Activated CD4-positive, alpha-beta T cell treated with anti-CD3 and anti-CD28 coated beads, Interleukin-2, amount 50 U/mL, for 24 hours (primary cell): ENCODE measurements at places on chromosomes 16 and 17.
A peak's percentile ranks its signal among the peaks of the same experiment; 100 is the strongest.

- DNase-seq, result no peak
Observed at GRCh38 chr17:17108451-17109049, 66.3 kb downstream of the MPRIP start.

- DNase-seq, result no peak
Observed at GRCh38 chr17:76234354-76234679, 6.0 kb downstream of the RNF157 start.

- DNase-seq, result no peak
Observed at GRCh38 chr17:63356337-63356757, 89.8 kb downstream of the CYB561 start.

DNA sequence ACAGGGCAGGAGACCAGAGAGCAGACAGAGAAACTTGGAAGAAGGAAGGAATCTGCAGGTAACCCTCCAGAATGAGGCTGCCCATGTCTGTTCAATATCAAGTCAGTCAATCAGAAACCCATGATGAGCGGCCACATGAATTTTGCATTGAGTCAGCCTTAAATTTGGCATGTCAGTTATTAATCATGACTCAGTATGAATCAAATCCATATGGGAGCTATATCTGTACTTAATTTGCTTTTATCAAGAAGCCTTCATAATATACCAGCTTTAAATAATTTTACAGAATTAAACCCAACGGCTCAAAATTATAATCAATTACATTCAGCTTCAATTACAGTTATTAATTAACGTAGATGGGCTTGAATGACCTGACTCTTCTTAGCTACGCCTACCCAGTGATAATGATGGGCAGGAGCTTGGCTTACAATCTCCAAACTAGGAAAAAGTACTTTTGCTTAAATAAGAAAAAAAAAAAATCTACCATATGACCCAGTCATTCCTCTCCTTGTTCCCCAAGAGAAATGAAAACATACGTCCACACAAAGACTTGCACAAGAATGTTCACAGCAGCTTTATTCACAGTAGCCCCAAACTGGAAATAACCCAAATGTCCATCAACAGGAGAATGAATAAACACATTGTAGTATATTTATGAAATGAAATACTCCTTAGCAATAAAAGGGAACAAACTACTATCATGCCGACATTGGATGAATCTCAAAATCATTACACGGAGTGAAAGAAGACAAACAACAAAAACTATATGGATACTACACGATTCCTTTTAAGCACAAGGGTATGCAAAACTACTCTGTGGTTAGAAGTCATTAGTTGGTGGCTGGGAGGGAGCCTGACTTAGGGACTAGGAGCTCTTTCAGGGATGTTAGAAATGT lies 48.6 kb downstream of the SLC39A11 start:
- DNase-seq, result no peak

DNA sequence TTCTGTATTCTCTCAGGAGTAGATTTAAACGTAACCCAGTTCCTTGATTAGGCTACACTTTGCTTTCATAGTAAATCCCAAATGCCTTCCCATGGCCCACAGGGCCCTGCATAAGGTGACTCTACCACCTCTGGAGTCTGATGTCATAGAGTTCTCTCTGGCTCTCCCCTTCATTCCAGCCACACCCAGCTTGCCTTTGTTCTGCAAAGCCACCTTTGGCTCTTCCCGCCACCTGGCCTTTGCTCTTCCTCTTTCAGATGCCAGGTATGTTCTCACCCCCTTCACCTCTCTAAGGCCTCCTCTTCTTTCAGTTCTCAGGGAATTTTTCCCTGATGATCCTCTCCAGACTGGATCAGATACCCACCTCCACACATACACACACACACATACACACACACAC lies 141.3 kb upstream of the HSBP1 start:
- no peak for DNase-seq

DNA sequence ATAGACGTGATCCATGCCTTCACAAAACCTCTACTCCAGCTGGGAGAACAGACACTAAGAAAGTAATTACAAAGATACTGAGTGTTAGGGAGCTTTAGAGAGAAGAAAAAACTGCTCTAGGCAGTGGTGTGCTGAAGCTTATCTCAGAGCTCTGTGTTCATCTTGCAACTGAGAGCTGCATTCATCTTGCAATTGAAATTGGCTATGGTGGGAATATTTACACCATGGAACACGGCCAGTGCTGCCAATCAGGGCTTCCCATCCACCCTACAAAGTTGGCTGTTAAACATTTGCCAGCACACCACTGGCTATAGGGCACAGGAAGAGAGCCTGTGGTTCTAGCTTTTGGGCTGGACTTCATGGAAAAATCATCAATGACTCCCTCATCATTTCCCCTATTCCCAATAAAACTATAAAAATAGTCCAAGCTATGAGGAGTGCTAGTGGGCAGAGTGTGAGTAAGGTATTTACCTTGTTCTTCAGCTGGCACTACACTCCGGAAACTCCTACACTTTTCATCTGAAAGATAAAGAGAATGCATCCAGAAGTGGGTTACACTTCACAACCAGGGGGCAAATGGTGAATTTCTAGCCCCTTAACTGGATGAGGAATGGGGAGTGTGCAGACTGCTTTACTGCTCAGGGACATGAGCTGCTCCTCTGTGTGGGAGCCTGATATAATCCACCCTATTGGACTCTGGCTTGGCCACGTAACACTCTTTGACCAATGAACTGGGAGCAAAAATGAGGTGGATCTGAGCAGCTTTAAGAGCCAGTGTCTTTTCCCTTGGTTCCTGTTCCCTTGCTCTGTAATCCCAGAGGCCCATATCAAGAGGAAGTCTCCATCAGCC lies 11.6 kb downstream of the GSG1L2 start:
- DNase-seq, result no peak

DNA sequence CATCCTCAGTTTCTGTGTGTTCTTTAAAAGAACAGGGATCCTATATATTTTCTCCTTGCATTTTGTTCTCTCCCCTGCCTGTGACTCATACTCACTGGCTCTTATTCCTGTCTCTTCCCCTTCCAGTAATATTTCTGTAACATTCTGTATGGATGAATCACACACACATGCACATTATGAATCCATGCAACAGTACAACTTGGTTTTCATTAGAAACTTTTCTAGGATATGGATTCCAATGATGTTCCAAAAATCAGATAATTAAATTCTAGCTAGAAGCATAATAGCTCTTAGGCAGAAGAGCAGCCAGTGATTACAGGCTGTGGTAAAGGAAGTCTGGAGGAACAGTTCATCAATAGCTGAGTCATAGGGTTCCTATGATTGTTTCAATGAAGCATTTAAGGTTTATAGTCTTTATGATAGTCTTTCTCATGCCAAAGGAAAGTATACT lies 119.6 kb upstream of the PMFBP1 start:
- no peak for DNase-seq

- no peak for DNase-seq
Observed at GRCh38 chr16:1557576-1557975, 24.1 kb downstream of the TMEM204 start.

- no peak for DNase-seq
Observed at GRCh38 chr16:10565167-10565566, 15.2 kb downstream of the EMP2 start.

- no peak for DNase-seq
Observed at GRCh38 chr16:48075398-48075797, 80.4 kb downstream of the ABCC12 start.

DNA sequence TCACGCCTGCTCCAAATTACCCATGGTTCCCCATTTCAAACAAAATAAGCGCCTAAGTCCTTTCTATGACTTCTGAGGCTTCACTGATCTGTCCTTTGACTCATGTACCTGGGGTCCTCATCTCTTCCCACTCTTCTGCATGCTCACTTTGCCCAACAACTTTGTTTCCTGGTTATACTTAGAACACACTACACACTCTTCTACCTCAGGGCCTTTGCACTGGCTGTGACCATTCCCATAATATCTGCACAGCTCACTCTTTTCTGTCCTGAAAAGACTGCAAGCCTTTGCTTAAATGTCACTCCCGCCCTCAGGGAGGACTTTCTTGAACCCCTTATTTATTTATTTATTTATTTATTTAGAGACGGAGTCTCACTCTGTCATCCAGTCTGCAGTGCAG lies 14.1 kb downstream of the CDH1 start:
- no peak for DNase-seq

- no peak for DNase-seq
Observed at GRCh38 chr17:72405662-72406230, 284.9 kb downstream of the SOX9 start.

DNA sequence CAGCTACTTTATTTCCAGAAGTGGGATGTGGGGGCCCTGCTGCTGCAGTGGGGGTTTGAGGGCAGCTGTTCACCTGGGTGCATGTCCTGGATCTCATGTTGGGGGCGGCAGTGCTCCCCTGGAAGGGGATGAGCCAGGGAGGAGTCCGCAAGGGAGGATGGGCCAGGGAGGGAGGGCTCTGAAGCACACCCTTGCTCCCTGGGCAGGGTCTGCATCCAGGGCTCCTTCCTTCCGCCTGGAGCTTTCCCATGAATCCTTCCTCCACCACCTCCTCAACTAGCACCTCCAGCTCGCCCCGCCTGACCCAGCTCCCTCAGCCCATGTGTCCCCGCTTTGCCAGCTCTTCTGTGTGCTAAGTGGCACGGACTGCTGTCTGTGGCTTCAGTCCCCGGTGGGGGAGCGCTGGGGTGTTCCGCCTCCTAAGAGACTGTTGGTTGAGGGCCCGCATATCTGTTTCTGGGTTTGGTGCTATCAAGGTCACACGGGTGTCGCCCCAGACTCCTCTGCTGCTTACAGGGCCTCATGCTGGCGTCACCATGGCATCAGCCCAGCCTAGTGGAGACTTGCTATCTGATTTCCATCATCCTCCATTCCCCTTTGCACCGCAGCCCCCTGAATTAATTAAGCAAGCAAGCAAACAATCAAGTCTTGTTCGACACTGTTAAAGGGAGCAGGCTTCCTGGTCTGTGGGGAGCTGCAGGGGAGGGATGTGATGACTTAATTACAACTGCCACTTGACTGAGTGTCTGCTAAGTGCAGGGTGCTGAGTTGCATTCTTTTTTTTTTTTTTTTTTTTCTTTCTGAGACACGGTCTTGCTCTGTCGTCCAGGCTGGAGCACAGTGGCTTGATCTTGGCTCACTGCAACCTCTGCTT lies 71.8 kb downstream of the PRKCA start:
- DNase-seq, result peak; percentile 20

- no peak for DNase-seq
Observed at GRCh38 chr17:21301593-21302550, 17.4 kb downstream of the MAP2K3 start.

GRCh38 chr17:40451420-40451819 lies 8.2 kb downstream of the IGFBP4 start:
- DNase-seq, result no peak

DNA sequence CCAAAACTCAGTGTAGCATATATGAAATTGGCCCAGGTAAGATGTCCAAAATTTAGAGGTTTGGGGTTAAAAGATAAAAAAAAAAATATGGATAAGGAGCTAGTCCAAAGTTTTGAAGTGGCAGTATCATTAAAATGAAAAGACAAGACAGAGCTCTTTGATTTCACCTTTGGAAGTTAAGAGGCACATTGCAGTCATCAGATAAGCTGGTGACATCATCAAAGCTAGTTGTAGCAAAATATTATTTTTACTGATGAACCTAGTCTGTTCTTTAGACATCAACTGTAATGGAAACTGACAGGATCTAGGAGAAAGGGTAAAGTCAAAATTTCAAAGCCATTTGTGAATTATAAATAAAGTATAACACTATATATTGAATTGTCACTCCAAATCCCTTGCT lies 603.7 kb upstream of the CDH8 start:
- no peak for DNase-seq

GRCh38 chr16:81846105-81846504 lies 67.0 kb downstream of the PLCG2 start:
- DNase-seq, result no peak

DNA sequence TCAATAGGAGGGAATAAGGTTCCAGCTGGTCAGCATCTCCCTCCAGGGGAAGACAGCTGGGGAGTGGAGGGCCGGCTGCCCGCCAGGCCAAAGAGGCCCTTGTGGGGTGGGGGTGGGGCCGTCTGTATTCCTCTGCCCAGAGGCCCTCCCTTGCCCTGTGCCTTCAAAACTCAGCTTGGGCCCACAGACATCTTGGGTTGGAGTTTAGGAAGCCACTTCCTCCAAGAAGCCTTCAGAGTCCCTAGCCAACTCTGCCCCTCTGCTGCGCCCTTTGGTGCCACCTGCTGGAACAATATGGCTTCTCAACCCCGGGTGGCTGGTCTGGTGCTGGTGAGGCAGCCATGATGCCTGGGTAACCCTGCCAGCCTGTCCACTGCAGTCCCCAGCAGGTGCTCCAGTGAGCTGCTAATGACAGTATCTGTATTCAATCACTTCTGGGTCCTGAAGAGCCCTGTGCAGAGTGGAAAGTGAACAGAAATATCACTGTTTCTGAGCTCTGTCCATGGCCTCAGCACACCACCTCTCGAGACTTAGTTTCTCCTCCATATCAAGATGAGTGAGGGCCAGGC lies 16.7 kb downstream of the HSD11B2 start:
- DNase-seq, result peak; percentile 57

DNA sequence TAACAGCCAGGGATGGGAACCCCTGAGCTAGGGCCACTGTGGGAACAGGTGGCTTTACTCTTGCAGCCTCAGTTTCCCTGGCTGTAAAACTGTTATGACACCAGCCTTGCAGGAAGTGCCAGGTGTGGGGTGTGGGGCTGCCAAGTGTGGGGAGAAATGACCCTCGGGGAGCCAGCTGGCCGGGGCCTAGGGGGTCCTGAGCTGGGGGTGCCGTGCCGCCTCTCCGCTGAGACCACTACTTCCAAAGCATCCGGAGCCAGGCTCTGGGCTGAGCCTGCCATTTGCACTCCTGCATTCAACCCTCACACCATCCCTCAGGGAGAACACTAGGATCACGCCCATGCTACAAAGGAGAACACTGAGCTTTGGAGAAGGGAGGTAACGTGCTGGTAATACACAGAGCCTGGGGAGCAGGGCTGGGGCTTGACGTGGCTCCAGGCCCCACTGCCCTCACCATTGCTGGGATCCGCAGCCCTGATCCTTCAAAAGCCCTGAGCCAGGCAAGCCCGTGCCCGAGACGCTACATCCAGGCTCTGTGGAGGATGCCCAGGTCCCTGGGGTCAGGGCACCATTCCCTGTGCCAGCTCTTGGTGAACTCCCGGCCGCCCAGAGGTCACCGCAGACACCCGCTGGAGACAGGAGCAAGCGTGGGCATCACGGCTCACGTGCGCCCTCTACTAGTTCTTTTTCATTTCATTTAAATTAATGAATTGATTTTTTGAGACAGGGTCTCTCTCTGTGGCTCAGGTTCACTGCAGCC lies 28.8 kb upstream of the GINS2 start:
- DNase-seq, result peak; percentile 24
